ENCODE measurements at places on chromosomes 3 and 15.
A peak's percentile ranks its signal among the peaks of the same experiment; 100 is the strongest.

- no peak for DNase-seq
Measured at GRCh38 chr15:80550219-80550907, 144.7 kb upstream of the ABHD17C start.

GRCh38 chr3:151697496-151697895 lies 36.2 kb upstream of the AADACL2 start:
- DNase-seq = no peak

GRCh38 chr3:71005702-71006321 lies 577.7 kb downstream of the FOXP1 start:
- DNase-seq = no peak

GRCh38 chr15:47750030-47750739 lies 32.9 kb downstream of the SEMA6D start:
- no peak for DNase-seq

DNA sequence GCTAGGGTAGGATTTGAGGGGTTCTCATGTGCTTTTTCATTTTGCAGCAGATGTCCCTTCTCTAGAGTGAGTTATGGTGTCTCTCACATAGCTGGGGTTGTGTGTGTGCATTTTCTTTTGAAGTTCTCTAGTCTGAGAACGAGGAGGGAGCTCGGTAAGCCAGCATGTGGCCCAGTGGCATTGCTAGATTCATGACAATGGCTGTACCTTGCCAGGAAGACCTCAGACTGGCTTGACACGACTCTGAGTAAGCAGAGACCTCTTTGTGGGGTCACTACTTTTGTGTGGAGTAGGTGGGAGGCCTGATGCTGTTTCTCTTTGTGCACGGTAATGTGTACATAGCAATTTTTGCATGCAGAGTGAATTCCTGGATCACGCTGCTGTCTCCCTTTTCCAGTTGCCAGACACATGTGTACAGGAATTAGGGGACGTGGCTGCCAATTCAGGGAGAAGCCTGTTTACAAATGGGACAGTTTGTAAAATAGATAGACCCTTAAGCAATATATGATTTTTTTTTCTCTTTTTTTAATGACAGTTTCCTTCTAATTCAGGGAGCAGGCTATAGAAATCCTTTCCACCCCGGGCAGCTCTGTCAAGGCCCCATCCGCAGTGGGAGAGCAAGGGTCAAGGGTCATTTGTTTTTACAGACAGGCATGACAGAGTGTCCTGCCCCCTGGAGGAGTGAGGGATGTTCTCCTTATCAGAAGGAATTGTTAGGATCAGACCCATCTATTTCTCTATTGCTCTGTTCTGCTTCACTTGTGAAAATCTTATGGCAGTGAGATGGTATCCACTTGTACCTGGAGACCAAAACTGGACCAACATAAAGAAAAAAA lies 4.6 kb downstream of the CACNA1D start:
- no peak for DNase-seq

DNA sequence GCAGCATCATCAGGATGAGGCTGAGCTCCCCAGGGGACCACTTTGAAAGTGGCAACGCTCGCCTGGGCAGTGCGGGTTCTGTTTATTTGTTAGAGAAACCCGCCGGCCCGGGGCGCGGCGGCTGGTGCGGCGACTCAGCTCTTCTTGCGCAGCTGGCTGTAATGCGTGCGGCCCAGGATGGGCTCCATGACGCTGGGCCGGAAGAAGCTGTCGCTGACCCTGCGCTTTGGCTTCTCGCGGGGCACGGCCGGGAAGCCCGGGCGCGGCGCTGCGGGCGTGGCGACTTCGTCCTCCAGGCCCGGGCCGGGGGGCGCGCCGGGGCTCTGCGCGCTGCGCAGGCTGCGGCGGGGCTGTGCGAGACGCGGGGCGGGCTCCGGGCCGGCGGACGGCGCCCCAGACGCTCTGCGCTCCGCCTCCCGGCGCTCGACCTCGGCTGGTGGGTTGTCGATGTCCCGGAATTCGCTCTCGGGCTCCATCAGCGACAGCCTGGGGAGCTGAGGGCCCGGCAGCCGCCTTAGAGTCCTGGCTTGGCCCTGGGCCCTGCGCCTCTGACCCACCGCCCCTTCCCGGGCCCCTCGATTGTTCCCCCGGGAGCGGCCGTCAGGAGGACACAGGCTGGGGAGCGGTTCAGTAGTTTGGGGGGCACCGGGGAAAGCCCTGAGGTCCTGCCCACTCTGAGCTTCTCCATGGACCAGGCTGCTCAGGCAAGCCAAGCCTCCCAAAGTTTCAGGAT lies 10.3 kb upstream of the KIF7 start:
- DNase-seq = peak; percentile 72

DNA sequence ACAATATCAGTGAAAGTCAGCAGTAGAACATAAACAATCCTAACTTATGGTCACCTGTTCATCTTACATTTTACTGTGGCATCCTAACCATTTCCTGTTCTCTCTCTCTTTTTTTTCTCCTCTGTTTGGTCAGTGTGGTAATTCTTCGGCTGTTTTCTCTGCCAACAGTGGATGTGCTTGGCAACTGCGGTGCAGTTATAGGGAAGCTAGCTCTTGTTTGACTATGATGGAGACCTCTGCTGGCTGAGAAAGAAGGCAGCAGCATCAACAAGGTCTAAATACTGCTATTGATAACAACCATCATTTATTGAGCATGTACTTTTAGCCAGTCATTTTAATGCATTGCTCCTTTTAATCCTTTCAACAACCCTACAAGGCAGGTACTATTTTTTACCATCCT lies 723 bp upstream of the DRD3 start:
- DNase-seq = no peak

- DNase-seq = no peak
Measured at GRCh38 chr3:177729956-177730681, 532.8 kb upstream of the TBL1XR1 start.

DNA sequence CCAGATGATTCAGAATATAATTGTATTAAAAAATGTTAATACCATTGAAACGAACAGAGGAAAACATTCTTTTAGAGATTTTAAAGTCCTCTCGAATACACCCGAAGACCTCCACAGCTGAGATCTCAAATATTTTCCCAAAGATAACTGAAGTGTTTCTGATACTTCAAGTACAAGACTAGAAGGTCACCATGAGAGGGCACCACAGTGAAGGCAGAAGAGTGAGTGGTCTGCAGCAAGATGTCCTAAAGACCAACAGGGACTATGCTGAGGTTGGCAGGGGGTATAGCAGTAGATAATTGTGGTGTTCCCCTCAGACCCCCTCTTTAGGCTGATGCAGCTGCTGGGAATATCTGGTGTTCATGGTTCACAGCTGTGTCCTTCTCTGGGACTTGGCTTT lies 156.5 kb downstream of the PDCD6IP start:
- peak; percentile 20 for DNase-seq

- DNase-seq = no peak
Measured at GRCh38 chr15:91538782-91539181, 314.7 kb upstream of the SLCO3A1 start.

DNA sequence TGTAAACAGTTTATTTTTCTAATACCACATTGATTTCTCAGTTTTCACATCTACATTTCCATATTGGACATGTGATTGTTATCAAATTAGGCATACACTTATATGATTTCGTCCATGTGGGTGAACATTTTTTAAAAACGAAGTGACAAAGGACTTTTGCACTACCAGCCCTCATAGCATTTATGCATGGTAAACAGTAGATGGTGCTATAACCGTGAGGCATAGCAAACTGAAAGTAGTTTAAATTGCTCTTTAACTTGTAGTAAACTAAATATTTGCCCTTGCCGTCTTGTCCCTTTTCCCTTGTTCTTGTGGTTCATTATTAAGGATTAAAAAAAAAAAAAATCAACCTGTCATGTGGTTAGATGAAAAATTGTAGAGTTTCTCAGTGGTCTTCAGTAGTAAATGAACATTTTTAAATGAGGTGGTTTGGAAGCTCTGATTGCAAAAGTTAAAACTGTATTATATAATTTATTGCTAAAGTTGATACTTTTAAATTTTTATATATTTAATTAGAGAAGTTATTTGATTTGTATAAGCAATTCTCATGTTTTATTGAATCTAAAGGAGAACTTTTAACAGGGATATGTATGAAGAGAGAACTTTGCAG lies 24.0 kb downstream of the STX19 start:
- DNase-seq = peak; percentile 39

DNA sequence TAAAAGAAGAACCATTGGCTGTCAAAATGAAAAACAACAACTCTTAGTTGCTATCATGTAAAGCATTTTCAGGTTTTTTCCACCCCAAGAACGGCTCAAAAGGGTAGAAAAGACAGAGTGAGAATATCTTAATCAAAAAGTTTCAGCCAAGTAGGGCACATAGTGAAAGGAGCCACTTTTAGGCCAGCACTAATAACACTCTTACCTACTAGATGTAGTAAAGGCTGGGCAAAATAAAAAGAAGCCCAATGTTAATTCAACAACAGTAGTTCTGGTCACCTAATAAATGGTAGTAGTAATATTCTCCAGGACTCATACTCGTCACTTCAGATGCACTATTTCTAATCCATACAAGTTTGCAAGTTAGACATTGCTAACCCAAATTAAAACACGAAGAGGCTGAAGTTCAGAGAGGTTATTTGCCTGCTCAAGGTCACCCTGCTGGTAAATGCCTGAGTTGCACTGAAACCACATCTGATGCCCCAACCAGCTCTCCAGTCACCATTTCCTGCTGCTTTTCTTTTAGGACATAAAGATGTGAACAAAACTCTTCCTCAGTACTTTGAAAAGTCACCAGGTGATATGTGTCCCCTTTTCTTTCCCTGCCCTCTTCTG lies 7.5 kb downstream of the GOLIM4 start:
- DNase-seq = peak; percentile 25

- DNase-seq = no peak
Measured at GRCh38 chr15:51494411-51495314, 127.9 kb downstream of the DMXL2 start.

DNA sequence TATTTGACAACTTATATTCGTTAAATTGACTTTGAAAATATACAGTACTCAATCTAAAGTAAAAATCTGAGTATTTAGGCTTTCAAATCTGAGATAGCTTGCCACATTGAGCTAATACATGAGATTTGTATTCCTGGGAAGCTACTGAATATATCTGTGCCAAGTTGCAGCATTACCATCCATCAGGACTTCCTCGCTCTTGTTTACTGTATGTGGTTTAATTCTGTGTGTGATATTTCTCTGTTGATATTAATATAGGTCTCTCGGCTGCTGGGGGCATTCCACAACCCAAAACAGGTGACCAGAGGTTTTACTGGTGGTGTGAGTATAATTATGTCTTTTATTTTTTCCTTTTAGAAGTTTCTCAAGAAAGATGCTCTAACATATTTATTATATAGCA lies 5.8 kb downstream of the IDH3A start:
- DNase-seq = no peak

DNA sequence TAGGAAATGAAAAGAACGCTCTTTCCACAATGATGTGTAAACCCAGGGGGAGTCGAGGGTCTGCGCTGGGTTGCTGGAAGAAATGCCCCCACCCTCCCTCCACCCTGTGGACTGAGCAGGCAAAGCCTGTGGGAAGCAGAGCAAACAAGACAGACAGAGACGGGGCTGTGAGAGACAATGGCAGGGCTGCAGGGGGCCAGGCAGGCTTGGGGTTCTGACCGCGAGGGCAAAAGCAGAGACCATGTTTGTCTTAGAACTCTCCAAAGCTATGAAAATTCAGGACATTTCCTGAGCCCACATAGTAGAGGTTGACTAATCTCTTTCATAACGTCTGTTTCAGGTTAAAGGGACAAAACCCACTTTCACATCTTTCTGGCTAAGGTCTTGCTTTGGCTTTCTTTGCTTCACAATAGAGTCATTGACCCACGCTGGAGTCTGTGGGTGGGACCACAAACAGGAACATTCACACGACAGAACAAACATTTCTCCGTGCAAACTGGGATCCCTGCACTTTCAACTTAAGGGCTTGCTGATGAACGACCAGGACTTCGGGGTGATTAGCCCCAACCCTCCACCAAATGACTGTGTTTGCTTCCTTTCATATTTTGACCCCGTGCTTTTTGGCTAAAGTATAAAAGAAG lies 156.0 kb upstream of the TPM1 start:
- DNase-seq = no peak

- no peak for DNase-seq
Measured at GRCh38 chr3:28906561-28907310, 374.1 kb upstream of the RBMS3 start.

GRCh38 chr3:50133283-50133615 lies 21.9 kb upstream of the SEMA3F start:
- DNase-seq = no peak

DNA sequence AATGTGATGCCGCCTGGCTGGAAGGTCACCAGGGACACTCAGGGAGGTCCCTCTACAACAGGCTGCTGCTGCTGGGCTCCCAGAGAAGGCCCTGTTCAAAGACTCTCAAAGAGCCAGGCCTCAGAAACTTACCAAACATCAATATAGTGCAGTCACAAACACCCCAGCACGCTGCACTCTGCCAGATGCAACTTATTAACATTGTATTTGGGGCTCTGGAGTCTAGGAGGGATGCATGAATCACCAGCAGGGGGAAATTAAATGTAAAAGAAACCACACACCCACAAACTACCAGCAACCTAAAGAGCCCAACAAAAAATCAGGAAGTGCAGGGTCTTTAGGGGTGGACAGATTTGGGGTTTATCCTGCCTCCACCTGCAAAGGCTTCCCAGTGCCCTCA lies 74.6 kb upstream of the SPATA12 start:
- no peak for DNase-seq

DNA sequence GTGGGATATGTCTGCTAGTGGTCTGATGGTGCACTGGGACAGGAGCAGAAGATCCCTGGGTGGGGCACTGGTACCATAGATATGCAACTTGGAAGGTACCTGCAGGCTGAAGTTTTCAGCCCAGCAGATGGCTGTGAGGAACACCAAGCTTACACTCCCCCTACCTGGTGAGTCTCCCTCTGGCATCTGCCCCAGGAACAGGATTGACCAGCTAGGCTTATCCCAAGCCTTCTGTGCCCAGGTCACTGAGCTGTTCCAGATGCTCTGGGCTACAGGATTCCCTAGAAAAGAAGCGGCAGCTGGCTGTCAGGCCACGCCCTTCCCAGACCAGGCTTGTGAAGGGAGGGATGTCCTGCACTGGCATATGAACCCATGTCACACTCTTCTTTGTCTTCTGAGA lies 1130.0 kb downstream of the NAALADL2 start:
- no peak for DNase-seq

DNA sequence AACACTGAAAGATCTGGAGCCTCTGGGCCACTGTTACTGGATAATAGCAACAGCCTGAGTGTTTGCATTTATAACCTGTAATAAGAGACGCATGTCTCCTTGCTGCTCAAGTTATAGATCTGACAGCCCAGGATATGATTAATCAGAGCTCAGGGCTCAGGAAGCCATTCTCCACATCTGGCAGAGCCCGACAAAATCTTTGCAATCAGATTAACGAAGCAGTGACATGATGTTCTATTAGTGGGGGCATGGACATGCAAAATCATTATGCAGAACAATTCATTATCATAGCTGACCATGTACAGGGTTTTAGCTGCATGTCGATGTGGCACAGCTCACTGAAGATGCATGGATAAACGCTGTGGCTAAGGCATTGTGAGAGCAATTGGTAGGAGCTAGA lies 730.3 kb downstream of the ZNF385D start:
- no peak for DNase-seq

- no peak for DNase-seq
Measured at GRCh38 chr3:89114841-89115223, 7.4 kb downstream of the EPHA3 start.

GRCh38 chr3:146550070-146550615 lies 5.7 kb upstream of the PLSCR1 start:
- DNase-seq = no peak

All from HEK293T (cell line).